ENCODE measurements at places on chromosomes 6 and 20.

- no peak for DNase-seq
Measured at GRCh38 chr6:16956361-16956760, 145.5 kb upstream of the STMND1 start.

- DNase-seq, result no peak
Measured at GRCh38 chr6:157763129-157763903, 59.7 kb upstream of the SNX9 start.

GRCh38 chr20:4091490-4092479 is 76.4 kb upstream of the RNF24 start:
- peak; percentile 78 for DNase-seq

DNA sequence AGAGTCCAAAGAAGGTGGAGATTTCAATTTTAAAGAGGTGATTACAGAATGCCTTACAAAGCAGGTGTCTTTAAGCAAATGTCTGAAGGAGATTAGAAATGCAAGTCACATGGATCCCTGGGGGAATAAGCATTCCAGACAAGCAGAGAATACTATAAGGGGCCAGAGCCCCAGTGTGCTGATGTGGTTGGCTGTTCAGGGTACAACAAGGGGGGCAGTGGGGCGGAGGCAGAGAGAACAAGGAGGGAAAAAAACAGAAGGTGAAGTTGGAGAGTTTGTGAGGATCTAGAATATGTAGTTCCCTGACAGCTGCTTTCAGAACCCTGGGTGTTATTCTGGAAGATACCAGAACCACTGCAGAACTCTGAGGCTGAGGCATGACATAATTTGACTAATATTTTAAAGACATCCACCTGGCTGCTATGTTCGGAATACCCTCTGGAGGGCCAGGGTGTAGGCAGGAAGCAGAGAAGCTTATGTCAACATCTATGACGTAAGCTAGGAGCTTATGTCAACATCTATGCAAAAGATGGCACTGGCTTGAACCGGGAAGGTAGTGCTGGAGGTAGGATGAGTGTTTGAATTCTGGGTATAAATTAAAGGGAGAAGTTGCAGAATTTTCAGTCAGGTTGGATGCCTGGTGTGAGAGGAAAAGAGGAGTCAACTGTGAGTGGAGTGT is 276.3 kb upstream of the AGPAT4 start:
- no peak for DNase-seq

DNA sequence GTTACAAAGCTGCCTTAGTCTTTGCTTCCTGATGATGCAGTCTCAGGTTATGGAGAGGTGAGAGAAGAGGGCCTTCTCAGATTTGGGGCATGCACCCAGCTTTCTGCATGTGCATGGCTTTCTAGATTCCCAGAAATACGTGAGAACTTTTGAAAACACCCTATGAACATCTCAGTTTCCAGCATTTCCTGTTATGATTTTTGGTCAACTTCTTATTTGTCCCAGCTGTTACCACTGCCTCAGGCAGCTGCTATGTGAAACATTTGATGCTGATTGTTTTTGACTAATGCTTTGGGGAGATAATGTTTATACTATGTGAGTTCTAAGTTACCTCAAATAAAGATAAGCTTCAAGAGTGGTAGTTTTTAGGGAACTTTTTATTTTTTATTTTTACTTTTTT is 9.5 kb upstream of the SNAP25 start:
- DNase-seq, result no peak

GRCh38 chr6:75926293-75927168 is 145.9 kb downstream of the IMPG1 start:
- no peak for DNase-seq

- DNase-seq, result no peak
Measured at GRCh38 chr20:43936805-43937204, 22.2 kb downstream of the TOX2 start.

GRCh38 chr6:117079951-117080350 is 185.4 kb upstream of the VGLL2 start:
- no peak for DNase-seq

DNA sequence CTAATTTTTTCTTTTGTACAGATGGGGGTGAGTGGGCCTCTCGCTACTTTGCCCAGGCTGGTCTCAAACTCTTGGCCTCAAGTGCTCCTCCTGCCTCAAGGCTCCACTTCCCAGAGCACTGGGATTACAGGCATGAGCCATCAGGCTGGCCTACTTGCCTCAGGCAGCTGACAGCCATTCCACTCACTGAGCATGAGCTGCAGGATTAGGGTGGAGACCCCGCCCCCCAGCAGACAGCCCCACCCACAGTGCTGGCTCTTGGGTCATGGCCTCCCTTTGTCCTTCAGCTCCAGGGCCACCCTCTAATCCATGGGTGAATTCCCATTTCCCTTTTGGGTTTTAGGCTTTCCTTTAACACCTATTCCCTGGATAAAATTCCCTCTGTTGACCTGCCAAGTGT is 82.1 kb downstream of the BFSP1 start:
- DNase-seq, result no peak

Measured in glutamatergic neuron (in vitro differentiated cells).